Hematopoietic multipotent progenitor cell (in vitro differentiated cells): ENCODE measurements at places on chromosomes 2 and 18. TPM values are rescaled to one million over a fixed set of nuclear protein-coding genes. Genes with fewer than 3 reads are reported as not detected.

- DNase-seq, result no peak
Observed at GRCh38 chr2:73776381-73776780, 3.5 kb downstream of the DUSP11 start.

- DNase-seq, result no peak
Observed at GRCh38 chr2:43117521-43118143, 108.8 kb downstream of the ZFP36L2 start.

- DNase-seq, result no peak
Observed at GRCh38 chr2:232162187-232162586, 200.7 kb downstream of the DIS3L2 start.

- DNase-seq, result no peak
Observed at GRCh38 chr2:240520130-240520973, 37.4 kb downstream of the ANKMY1 start.

DNA sequence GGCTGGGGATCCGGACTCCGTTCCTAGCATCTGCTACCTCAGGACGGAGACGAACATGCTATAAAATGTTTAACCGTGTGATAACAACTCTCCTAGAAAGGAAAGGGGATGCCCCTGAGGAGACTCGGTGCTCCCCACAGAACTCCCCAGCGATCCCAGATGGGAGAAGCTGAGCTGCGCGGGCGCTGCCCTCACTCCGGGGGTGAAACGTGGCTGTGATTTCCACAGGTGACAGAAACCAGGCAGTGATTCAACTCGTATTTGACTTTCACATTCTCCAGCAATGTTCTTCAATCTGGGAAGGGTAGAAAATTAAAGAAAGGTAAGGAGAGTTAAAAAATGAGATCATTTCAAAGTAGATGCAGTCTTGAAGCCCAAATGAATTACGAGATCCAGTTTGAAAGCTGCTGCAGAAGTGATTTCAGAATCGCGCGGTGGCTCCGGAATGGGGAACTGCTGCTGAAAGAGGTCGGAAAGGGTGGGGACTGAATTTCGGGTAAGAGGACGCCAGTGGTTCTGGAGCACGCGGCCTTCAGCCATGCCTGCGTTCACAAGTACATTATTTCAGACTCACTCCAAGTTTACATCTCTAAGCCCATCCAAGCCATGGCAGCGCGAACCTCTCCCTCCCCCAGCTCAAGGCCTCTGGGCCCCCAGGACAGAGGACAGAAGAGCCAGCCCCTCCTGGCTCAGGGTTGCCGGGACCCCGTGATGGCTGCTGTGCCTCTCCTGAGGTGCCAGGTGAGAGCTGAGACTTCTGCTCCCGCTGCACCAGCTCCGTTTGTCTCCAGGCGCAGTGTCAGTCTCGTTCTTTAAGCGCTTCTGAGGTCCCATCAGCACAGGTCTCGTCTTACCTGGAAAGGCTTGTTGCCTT lies 39.5 kb downstream of the ADNP2 start:
- DNase-seq, result no peak

DNA sequence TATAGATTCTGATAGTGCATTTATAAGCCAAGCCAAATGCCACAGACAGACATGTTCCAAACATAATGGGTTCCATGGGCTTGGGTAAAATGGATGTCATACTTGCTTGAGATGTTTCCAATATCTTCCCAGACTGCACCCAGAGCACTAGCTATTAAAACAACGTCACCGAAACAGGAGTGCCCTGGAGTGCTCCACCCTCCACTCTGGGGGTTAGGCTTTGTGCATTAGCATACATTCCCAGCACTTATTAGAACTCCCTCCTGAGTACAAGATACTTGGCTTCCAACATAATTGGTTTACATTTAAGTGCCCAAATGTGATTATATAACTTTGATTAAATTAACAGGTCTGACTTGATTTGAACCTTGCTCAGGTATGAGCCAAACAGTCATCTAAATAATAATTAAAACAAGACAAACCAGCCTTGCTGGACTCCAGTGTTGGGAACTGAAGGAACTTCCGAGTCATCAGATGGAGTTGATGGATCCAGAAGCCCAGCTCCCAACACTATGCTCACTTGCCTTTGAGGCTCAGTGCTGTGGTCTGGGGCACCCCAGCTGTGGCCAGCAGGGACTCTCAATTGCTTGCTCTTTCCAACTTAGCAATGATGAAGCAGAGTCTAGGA lies 60.5 kb upstream of the LGALSL start:
- DNase-seq, result no peak

DNA sequence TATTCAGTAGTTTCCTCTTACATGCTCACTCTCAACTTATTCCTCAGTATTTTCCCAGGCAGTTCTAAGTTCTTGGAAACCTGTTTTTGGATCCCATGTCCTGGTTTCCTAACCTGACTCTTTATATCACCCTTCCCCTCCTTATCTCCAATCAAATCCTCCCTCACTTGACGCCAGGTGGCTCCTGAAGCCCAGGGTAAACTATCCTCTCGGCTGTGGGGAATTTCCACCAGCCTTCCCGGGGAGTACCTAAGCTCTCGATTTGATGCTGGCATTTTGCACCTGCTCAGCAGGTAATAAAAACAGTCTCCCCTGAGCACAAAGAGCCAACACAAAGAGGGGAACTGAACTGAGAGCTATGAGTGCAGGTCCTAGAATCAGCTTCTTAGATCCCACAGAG lies 538.0 kb downstream of the SLC4A3 start:
- DNase-seq, result no peak

GRCh38 chr2:1704631-1705556 lies 39.4 kb downstream of the PXDN start:
- no peak for DNase-seq

The HNRNPLL gene
- total RNA-seq, result 18.9 TPM

DNA sequence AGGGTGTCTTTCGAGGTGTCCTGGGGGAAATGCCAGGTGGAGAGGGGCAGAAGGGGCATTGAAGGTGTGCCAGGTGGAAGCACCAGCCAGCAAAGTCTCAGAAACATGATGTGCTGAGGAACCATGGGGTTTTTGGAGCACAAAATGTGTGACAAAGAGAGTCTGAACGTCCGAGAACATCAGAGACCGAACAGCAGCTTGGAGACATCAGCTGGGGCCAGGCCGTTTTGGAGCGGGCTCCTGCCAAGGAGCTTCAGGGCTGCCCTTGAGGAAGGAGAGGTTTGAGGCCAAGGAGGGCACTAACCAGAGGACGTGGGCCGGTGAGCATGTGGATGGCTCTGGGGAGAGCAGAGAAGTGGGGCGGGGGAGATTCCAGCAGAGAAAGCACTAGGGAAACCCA lies 5.3 kb upstream of the MBP start:
- DNase-seq, result no peak

The DLX2 gene
- under 0.01 TPM for total RNA-seq

- peak; percentile 85 for DNase-seq
Observed at GRCh38 chr18:903701-904100, 970 bp upstream of the ADCYAP1 start.

GRCh38 chr2:53445383-53446070 lies 322.1 kb upstream of the CHAC2 start:
- DNase-seq, result no peak

GRCh38 chr2:37839991-37840390 lies 85.1 kb upstream of the RMDN2 start:
- no peak for DNase-seq

GRCh38 chr2:72004201-72004915 lies 143.3 kb downstream of the CYP26B1 start:
- DNase-seq, result no peak

DNA sequence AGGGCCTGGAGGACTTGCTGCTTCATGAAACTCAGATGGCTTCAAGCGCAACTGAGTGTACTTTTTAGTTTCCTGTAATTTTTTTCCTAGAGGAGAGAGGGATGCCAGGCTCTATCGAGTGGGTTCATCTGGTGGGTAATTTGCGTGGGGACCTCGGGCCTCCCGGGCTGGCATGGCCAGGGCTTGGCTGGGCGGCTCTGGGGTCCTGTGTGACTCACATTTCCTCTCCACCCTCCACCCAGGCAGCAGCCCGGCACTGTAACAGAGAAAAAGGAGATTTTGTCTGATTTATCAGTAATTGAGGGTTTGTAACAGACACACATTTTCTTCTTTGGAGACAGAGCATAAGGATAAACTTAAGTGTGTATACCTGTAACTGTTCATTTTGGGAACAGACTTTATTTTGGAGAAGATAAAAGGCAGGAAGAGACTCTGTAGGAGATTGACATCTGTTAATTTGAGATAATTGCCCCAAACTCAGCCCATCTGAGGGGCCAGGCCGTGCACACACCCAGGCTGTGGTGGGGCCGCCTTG lies 64.3 kb downstream of the NFATC1 start:
- DNase-seq, result no peak

The REG3A gene
- not detected for total RNA-seq

- DNase-seq, result peak; percentile 9
Observed at GRCh38 chr2:202032846-202033316, 774 bp upstream of the FZD7 start.

- DNase-seq, result no peak
Observed at GRCh38 chr2:226760412-226761194, 39.0 kb downstream of the IRS1 start.

The NEU4 gene
- total RNA-seq, result 9.2 TPM

DNA sequence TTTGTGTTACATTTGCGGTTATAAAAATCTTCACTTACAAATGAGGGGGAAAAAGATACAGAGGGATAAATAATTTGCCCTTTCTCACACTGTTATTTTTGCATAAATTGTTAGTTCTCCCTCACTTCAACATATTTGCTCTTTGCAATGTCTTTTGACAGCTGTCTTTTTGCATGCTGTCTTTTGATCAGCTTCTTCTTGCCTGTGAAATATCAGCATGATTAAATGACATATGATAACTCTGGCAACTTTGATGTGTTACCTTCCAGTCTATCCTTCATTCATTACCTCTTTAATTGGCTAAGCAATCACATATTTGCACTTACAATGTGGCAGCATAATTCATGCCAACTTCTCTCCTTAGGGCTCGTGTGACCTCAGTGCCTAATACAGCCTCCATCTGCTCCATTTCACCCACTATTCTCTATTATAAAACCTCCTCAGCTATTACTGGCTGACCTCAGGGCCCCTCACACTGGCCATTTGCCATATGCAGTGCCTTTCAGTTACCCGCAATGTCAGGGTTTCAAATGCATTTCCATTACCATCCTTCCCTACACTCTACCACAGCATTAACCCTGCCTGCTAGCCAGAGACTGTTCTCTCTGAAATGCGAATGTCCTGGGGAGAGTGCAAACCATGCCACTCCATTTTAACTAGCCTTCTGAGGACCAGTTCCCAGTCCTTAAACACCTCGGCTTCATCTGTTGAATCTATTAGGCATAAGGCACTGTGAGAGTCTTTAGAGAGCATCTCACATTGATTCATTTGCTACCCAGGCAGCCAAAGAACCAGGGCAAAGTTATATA lies 1056.6 kb upstream of the CHAC2 start:
- no peak for DNase-seq
